HuH-7 (cell line): ENCODE measurements at places on chromosomes 12 and 14.

DNA sequence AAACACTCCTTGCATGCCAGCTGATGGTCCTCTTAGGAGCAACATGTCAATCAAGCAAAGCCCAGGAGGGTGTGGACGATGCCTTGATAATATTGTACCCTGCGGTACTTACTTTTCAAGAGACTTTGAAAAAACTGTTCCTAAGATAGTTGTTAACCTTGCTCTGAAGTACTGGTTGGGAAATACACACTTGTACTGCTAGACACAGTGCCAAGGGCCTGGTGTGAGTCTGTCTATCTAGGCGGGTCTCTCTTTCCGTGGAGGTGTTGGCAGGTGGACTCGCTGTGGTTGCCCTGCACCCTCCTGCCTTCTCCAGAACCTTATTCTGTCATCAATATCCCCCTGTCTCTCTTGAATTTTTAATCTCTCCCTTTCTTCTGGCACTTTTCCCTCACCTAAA lies 189.4 kb downstream of the NRXN3 start:
- no peak for DNase-seq

GRCh38 chr12:646442-647384 lies 16.5 kb downstream of the NINJ2 start:
- DNase-seq = peak; percentile 67

GRCh38 chr14:35112641-35113040 lies 9.1 kb downstream of the PPP2R3C start:
- DNase-seq = no peak

GRCh38 chr12:58435647-58436046 lies 484.7 kb downstream of the LRIG3 start:
- no peak for DNase-seq

DNA sequence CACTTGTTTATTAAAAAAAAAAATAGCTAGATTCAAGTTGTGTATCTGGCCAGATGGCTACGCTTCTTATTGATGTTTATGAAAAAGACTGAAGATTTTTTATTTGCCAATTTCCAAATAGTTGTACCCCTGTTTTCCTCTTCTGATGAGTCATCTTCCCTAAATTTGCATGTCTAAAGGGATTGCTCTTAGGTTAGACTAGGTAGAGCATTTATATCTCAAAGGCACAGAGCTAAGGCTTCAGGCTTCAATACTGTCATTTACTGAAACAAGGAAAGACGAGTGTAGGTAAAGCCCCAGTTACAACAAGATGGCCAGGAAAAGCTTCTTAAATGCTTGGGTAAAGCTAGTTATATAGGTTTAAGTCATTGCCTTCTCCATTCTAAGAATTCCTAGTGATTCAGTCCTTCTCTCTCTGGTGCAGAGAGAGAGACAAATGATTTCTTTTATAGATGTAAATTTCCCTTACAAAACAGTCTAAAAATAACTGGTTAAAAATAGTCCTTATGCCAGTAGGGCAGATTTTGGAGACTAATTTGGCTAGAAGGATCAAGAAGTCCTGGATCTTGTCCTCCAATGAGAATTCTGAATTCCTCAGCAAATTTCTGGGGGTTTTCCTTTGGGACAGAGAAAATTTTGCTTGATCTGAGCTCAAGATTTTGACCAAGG lies 26.1 kb downstream of the LEMD3 start:
- DNase-seq = no peak

DNA sequence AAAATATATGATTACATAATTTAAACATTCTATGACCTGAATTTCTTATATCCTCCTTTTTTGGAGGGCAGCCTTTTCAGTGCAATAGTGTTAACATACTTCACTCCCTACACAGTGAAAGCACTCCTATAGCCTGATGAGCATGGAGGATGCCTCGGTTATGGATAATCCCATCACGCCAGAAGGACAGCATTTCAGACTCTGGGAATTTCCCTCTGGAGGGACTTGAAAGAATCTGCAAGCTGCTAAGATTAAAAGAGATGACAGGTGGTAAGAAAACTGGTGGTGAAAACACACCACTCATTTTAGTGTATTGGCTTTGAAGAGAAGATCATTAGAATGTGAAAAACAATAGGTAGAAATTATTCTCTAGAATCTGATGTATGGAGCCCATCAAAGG lies 99.3 kb upstream of the LMNTD1 start:
- no peak for DNase-seq

GRCh38 chr14:71932229-71932981 lies at the start of gene RGS6:
RGS6 (plus strand) TSS chr14:71932429.
- DNase-seq = no peak

DNA sequence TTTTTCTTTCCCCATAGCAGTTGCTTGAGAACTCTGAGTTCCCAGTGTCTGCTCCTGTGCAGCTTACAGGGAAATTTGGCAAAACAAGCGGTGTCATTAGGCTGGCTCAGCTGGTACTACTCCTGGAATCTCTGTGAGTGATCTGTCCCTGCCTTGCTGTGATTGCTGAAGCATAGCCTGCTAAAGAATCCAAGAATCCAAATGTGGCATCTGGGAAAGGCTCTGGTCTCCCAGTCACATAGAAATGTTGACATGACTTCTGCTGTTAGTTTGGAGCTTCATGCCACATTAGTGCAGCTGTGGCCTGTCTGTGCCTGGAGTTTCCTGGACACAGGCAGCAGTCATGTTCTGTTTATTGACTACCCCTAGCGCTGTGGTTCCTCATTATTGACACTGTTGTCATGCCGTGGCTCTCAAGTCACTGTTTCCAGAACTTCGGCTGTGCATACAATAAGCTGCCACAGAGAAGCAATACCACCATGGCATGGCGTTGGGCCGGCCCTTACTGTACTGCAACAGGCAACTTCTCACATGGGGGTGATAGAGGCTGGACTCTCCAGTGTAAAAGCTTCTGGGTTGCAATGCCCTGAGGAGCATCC lies 166.8 kb downstream of the MYRFL start:
- DNase-seq = no peak

DNA sequence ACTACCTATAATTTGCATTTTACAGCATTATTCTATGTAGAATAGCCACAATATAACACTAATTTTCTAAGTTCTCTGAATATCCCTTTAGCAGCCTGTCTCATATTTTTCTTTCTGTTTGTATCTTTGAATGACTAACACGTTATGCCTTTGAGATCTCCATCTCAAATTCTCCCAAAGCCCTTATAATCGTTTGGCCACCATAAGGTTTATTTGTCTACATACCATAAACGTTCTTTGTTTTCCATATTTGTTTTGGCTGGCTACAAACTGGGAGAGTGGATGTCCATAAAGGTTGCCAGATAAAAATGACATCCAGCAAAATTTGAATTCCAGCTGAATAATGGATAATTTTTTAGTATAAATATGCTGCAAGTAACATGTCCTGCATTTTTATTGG lies 203.7 kb downstream of the STXBP6 start:
- no peak for DNase-seq

DNA sequence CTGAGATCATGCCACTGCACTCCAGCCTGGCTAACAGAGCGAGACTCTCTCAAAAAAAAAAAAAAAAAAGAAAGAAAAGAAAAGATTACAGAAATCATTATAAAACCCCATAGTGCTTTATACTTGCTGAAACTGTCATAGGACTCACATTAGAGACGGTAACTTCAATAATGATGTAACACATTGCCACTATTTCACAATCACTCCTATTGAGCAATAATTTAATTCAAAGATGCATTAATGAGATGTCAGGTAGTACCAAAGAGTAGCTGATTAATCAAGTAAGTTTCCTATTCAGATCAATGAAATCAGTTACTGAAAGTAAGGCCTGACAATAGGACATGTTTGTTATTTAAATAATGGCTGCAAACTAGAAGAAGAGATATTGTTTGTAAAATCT lies 751.5 kb upstream of the ALG10B start:
- no peak for DNase-seq

GRCh38 chr12:111867531-111867930 lies 25.5 kb downstream of the MAPKAPK5 start:
- no peak for DNase-seq

- DNase-seq = no peak
These were observed 674 bp downstream of the VDR start for GRCh38 chr12:47903927-47904712.

DNA sequence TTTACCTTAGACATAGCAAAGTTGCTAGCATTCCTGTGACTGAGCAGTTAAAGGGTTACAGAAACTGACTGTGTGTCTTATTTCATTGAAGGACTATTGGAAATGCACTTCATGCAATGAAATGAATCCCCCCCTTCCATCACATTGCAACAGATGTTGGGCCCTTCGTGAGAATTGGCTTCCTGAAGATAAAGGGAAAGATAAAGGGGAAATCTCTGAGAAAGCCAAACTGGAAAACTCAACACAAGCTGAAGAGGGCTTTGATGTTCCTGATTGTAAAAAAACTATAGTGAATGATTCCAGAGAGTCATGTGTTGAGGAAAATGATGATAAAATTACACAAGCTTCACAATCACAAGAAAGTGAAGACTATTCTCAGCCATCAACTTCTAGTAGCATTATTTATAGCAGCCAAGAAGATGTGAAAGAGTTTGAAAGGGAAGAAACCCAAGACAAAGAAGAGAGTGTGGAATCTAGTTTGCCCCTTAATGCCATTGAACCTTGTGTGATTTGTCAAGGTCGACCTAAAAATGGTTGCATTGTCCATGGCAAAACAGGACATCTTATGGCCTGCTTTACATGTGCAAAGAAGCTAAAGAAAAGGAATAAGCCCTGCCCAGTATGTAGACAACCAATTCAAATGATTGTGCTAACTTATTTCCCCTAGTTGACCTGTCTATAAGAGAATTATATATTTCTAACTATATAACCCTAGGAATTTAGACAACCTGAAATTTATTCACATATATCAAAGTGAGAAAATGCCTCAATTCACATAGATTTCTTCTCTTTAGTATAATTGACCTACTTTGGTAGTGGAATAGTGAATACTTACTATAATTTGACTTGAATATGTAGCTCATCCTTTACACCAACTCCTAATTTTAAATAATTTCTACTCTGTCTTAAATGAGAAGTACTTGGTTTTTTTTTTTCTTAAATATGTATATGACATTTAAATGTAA lies 31.5 kb downstream of the MDM2 start:
- no peak for DNase-seq

GRCh38 chr14:60643463-60644314 lies 5.6 kb downstream of the SIX1 start:
- no peak for DNase-seq

DNA sequence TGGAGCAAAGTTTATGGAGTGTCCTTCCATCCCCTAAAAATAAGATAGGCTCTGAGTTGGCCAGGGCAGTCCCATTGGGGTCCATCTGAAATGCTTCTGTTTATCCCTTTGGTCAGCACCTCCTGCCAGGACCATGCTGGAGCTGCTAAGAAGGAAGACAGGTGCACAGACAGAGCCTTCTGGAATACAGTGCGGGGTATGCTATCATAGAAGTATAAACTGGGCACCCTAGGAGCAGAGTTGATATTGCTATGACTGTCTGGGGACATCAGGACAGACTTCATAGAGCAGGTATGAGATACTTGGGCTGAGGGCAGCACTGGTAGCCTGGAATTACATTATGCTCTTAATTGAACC lies 170.4 kb upstream of the HIF1A start:
- no peak for DNase-seq

GRCh38 chr14:20376071-20376588 lies 32.7 kb downstream of the PARP2 start:
- peak; percentile 86 for DNase-seq

DNA sequence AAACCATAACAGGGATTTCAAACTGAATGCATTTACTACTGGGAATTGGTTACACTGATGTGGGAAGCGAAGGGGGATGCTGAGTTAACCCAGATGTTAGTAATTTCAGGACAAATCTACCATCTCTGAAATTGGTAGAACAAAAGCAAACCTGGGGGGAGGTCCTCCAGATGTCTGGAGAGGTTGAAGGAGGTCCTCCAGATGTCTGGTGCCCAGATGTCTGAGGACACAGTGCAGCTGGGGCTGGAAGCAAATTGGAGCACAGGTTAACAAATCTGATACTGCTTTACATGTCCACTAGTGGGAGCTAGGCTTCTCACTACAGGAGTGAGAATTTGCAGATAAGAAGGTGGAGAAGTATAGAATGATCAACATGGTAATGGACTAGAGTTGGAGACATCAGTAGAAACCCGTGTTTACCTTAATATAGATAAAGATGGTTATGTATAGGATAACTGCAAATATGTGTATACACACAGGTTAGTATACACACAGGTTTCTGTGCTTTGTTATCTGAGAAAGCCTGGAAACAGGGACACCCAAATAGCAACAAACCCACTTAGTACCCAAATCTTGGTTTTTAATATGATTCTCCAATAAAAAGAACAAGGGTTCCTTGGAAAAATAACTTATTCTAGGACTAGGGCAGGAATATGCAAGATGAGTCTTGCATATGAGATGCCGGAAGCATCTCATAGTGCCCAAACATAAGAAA lies 162.5 kb downstream of the C12orf50 start:
- no peak for DNase-seq

GRCh38 chr12:116122628-116123027 lies 154.9 kb downstream of the MED13L start:
- DNase-seq = no peak

GRCh38 chr14:95496690-95497259 lies 19.7 kb downstream of the SYNE3 start:
- no peak for DNase-seq

- no peak for DNase-seq
These were observed 88.5 kb upstream of the CSRP2 start for GRCh38 chr12:76967181-76967885.

DNA sequence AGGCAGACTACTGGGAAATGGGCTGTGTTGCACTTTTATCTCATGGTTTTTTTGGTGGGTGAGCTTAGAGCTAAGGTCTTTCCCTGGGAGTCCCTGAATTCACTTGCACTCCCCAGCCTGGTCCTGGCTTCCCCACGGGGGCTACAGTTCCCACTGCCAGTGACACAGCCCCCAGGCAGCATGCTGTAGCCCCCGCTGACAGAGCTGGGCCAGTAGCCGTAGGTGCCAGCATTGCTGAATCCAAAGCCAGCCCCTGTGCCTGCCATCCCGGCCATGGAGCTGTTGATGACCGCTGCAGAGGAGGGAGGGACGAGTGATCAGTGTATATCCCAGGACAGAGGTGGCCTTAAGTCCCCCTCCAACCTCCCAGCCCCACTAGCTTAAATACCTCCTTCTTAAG lies 6.9 kb upstream of the KRT72 start:
- no peak for DNase-seq

DNA sequence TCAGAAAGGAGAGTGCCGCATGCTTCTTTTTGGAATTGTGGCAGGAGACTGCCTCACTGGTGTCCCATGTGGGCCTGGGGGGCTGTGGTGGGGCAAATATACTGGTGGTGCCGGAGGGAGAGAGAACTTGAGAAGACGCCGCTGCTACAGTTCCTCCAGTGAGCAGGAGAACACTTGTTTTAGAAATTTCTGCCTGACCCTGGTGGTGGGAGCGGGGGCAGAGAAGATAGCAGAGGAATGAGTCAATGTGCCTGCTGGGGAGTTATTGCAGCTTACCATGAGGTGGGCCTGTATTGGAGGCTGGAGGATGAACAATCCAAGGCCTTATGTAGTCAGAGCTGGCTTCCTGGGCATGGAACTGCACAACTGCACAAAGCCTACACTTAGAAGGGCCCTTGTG lies 211.8 kb downstream of the SNAPC1 start:
- no peak for DNase-seq
